Stimulated activated CD4-positive, alpha-beta T cell treated with anti-CD3 and anti-CD28 coated beads, Interleukin-15, amount 100 ng/mL, for 1 hour (primary cell): ENCODE measurements at places on chromosomes 16 and 17.

GRCh38 chr16:67882374-67883145 is 2.1 kb upstream of the NRN1L start:
- no peak for DNase-seq

DNA sequence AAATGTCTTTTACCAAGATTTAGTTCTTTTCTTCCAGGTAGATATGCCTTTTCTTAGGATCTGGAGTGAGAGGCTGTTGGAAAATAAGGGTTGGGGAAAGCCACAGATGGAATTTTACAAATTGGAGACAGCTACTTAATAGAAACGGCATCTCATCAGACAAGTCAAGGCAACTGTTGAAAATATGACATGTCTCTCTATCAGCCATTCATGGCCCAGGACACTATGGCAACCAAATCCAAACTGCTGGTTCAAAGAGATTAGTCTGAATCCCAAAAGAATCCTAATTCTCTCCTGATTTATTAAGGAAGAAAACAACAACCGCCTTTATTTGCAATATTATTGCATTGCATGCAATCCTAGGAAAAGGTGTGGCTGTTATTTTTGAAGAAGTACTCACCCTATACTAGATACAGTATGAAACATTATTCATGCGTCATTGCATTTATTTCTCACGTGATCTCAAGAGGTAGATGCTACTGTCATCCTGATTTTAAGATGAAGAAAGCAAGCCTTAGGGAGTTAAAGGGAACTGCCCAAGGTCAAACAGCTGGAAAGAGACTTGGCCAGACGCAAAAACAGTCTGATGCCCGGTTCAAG is 12.6 kb upstream of the CEP20 start:
- no peak for DNase-seq

DNA sequence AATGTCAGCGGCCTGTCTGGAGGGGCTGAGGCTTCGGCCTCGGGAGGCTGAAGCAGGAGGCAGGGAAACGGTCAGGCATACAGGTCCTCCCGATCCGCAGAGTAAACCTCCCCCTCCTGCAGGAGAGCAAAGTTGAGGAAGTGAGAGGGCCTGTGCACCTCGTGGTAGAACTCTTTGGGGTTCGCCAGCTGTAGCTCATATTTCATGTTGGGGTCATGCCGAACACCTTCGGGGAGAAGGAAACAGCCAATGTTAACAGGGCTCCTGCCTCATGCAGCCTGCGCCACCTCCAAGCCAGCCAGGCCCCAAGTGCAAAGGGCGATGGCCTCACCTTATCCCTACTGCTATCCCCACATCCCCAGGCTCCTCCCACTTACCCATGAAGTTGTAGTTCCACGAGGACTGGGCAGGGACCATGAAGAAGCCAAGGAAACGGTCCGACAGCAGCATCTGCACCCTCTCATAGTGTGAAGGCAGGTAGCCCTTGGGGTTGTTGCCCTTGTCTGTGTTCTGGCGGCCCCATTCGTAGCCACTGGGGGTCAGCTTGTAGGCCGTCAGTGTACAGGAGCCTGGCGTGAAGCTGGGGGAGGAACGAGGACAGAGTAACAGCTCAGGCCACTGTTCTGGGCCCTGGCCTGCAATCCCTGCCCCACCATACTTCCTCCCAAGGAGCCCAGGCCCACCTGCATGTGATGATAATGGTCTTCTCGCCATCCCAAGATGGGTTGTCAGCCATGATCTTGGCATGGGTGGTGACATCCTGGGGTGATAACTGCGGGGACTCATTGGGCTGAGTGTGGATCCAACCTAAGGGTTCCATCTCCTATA is 1.3 kb upstream of the RILP start:
- DNase-seq: no peak

DNA sequence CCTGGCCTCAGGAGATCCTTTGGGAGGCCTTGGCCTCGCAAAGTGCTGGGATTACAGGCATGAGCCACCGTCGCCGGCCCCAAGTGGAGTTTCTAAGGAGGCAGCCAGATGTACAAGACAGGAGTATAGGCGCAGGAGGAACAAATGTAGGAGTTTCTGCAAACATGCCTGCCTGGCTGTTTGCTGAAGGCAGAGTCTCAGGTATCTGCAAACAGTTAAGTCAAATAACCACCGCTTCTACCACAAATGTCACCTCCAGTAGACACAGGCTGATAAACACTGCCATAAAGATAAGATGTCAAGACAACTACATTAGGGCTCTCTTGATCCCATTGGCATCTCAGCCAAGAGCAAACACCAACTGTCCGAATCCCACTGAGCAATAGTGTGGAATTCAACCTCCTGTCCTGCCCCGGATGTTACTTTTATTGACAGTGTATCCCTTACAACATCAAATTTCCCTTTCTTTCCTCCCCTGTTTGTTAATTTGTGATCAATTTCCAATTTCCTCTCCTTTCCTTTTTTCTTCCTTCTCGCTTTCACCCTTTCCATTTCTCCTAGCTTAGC is 5.6 kb upstream of the COG1 start:
- DNase-seq: no peak

- no peak for DNase-seq
Observed at GRCh38 chr16:8712589-8713361, 38.4 kb downstream of the ABAT start.

- no peak for DNase-seq
Observed at GRCh38 chr16:89695086-89695874, 6.2 kb downstream of the SPATA2L start.

DNA sequence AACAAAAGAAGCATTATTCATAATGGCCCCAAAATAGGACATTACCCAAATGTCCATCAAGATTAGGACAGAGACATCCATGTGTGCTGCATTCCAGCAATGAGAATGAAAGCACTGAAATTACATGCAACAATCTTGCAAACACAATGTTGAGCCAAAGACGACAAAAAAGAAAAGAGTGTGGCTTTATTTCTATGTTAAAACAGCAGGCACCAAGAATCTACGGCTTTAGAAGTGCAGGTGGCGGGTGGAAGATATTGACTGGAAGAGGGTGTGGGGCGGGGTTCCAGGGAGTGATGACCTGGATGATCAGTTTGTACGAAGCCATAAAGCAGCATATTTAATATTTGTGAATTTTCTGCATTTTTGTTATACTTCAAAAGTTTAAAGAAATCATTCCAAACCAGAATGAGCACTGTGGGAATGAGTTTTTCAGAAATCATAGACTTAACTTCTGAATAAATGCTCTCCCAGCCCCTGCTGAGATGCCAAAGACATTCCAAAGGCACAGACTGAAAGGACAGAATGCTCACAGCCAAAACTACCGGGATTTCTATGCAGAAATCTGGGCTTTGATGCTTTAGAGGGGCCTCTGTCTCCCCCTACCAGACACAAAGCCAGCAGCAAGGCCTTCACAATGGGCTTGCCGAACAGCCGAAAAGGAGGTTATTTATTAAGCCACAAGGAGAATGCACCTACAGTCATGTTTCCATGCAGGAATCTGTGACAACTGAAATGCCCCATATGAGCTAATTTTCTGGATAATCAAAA is 361.6 kb downstream of the GRIN2A start:
- DNase-seq: no peak

DNA sequence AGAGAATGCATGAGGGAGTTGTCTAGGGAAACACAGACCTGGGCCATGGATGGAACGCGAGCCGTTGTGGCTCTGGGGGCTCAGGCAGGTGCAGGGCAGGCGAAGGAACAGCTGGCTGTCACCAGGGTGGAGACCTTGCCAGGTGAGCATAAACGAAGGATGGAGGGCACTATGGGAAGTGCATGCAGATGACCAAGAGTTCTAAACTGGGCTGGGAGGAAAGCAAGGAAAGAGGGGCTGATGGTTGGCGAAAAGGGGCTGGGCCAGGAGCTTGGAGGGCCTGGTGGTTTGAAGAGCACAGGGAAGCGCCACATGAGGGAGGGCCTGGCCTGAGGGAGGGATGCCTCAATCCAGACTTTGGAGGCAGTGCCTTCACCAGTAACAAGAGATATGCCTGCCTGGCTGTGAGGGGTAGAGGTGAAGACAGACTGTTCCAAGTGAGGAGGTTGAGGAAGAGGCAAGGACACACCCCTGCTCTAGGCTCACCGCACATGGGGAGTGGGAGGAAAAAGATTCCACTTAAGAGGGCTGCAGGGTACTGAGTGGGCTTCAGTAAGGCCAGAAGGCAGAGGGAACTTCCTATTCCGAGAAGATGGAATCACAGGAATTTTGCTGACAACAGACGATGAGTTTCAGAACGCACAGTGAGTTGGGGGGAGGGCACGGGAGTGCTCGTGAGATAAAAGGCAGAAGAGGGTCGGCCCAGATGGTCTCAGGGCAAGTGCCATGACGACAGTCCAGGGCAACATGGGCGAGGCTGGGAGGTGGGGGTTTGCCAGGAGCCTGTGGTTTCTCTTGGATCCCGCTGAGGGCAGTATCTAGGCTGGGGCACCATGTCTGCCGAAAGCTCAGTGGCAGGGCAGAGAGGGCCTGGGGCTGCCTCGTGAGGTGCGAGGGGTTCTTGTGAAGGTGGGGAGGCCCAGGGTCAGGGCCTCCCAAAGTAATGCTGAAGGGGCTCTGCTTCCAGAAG is 20.6 kb downstream of the B9D1 start:
- no peak for DNase-seq

DNA sequence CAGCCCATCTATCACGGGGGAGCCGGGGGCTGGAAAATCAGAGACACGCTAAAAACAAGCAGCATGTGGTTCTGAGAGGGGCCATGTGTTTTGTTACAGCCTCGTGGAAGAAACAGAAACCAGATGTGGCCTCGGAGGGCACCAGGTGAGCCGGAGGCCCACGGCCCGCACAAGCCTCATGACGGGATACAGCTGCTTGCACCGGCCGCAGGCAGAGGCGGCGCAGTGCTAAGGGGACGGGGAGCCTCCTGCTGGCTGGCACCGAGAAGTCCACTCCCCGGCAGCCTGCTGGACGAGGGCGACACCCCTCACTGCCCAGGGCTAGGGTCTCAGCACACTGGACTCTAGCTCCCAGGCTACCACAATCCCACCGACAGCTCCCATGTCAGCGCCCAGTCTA is 19.2 kb downstream of the NDUFAF8 start:
- DNase-seq: no peak

DNA sequence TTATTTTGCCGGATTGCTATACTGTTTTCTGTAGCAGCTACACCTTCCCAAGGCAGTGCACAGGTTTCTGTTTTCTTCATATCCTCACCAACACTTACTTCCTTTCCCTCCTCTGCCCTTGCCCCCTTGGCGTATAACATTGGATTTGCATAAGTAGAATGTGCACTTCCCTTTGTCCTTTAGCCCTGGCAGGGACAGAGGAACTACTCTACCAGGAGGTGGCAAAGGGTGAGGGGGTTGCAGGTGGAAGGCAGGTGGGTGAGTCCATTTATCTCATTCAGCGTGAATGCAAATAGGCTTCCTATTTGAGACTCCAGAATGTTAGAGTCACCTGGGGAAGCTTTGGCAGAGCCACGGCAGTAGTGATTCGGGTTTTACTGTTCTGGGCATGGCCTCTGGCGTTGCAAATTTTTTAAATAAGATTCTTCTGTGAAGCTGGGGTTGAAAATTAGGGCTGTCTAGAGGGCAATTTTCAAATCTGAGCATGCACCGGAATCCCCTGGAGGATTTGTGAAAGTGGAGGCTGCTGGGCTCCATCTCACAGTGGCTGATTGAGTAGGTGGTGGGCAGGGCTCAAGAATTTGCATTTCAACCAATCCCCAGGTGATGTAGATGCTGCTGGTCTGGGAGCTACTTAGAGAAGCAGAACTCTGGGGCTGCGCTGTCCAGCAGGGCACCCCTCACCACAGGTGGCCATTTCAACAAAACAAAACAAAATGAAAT is 84.7 kb downstream of the PLCG2 start:
- DNase-seq: no peak

GRCh38 chr17:35116845-35117244 is 2.8 kb downstream of the RAD51D start:
- DNase-seq: no peak

GRCh38 chr16:3138342-3138741 is 3.5 kb downstream of the ZNF213 start:
- DNase-seq: no peak
